ENCODE measurements at places on chromosomes 4 and X. TPM values are rescaled to one million over a fixed set of nuclear protein-coding genes. Genes with fewer than 3 reads are reported as not detected.

CXCL11 gene
- not detected for total RNA-seq

PWWP3B gene
- 11.8 TPM for total RNA-seq

RNF128 gene
- total RNA-seq, result 4.8 TPM

GPC4 gene
- 12.3 TPM for total RNA-seq

SMIM43 gene
- not detected for total RNA-seq

RNF175 gene
- total RNA-seq, result not detected

BRS3 gene
- not detected for total RNA-seq

AMBN gene
- total RNA-seq, result not detected

P2RY8 gene
- 1.6 TPM for total RNA-seq

MAP3K15 gene
- total RNA-seq, result 0.10 TPM

GLRA2 gene
- total RNA-seq, result not detected

IL3RA gene
- total RNA-seq, result 8.3 TPM

FAM184B gene
- total RNA-seq, result 2.6 TPM

OSTC gene
- 23.6 TPM for total RNA-seq

EREG gene
- not detected for total RNA-seq

AFM gene
- not detected for total RNA-seq
